ENCODE measurements at places on chromosomes 2 and 18. TPM values are rescaled to one million over a fixed set of nuclear protein-coding genes. Genes with fewer than 3 reads are reported as not detected.
A peak's percentile ranks its signal among the peaks of the same experiment; 100 is the strongest.

TCF23 gene
- polyA plus RNA-seq = 0.12 TPM

NCKAP1 gene
- polyA plus RNA-seq = 116 TPM

PDCL3 gene
- 27.8 TPM for polyA plus RNA-seq

OXER1 gene
- 6.5 TPM for polyA plus RNA-seq

ALPG gene
- polyA plus RNA-seq = 0.12 TPM

SERPINB13 gene
- not detected for polyA plus RNA-seq

SP140 gene
- polyA plus RNA-seq = 0.74 TPM

GRCh38 chr18:76260941-76261472 is 234.0 kb downstream of the ZNF516 start:
- no peak for DNase-seq

DNA sequence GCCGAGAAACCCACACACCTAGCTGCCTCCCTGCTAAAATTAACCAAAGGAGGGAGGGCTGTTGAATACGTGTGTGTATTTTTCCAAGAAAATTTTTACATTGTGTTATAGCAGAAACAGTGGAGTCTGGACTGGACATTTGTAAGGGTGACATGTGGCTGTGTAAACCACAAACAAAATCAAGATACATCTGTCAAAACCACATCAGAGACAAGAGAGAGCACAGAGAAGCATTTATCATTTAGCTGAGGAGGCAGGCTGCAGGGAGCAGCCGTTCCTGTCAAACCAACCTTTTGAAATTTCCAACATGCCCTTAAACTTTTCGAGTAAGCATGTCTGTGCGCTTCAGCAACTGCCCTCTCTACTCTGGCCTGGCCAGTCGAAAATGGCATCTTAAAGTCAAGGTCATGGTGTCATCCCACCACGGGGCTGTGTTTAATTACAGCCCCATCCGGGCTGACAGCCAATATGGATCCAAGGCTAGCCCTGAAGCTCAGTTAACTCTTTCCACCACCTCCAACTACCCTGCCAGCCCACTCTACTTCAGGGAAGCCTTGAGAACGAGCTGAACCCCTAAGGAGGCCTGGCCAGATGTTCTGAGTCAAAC is 8.4 kb downstream of the BCL11A start:
- DNase-seq = no peak

GRCh38 chr18:26555804-26556553 is 7.6 kb upstream of the KCTD1 start:
- DNase-seq = no peak

DNA sequence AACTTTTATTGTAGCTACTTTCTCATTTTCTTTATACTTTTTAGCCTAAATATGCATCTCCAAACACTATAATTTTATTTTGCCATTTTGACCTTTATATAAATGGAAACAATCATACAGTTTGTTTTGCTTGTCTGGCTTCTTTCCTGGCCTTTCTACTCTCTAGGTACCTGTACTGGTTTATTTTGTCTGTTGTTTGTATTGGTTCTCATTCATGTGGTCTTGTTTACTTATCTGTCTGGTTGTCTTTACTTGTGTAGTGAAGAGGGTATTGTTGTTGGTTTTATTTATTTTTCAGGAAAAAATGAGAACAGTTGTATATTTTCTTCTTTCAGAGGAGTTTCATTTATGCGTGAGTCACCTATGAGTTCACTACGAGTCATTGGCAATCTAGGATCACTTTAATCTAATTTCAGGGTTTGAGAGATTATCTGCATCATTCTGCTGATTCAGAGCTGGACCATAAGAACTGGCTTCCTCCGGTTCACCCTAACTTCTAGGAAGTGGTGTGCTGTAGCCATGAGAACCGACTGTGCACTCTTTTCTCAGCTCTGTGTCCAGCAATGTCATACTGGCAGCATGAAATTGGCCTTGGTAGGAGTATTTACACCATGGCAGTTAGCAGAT is 33.1 kb upstream of the HDAC4 start:
- DNase-seq = no peak

GRCh38 chr2:79929624-79930023 is 374.9 kb downstream of the LRRTM1 start:
- DNase-seq = no peak

- DNase-seq = peak; percentile 9
These were observed 223.3 kb downstream of the CNTNAP5 start for GRCh38 chr2:124248386-124248785.

DNA sequence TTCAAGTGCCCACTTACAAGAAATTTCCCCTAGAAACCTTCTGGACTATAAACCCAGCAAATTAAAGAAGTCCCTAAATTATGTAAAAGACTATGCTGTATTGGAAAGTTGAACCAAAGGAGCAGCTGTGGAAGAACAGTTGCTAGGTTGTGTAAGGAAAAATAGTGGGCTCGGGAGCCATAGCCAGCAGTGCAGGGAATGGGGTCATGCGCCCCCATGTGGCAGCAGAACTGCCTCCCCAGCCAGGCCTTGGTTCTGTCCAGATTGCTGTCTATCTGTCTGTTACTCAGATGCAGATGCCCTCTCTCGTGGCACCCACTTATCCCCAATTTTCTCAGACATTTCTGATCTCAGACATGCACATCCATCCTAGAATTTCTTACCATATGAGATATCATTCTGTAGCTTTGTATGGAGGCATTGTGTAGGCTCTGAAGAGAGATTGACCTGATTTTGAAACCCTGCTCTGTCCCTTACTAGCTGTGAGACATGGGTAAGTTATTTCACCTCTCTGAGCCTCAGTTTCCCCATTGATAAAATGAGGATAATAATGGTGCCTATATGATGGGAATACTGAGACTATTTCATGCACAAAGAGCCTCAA is 258.3 kb downstream of the SS18 start:
- peak; percentile 42 for DNase-seq

- no peak for DNase-seq
These were observed 68.2 kb downstream of the PIKFYVE start for GRCh38 chr2:208334230-208334629.

DNA sequence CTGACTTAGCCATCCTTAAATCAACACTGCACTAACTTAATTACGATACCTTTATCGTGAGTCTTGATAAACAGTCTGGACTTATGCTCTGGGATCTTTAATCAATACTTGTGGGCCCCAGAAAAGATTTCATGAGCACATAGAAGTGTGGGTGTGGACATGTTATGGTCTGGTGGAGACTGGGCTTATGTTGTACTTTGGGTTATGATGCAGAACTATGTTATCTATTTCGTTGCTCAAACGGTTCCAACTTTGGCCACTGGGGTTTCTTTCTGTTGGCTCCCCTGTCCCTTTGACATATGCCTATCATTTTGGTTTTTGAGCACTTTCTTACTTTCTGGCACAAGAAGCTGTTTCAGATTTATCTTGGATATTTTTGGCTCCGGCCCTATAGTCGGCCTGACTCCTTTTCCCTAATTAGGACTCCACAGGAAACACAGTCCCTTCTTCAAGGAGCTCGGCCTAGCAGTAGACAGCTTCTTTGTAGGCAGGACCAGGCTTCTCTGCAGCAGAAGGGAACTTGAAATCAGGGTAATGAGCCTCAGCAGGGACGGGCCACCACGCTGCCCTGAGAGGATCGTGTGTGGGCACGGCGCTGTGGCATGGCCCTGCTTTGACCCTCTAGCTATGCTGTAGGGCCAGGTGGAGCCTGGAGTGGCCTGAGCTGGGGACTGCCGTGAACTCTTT is 54.6 kb upstream of the TXNDC2 start:
- DNase-seq = no peak

DNA sequence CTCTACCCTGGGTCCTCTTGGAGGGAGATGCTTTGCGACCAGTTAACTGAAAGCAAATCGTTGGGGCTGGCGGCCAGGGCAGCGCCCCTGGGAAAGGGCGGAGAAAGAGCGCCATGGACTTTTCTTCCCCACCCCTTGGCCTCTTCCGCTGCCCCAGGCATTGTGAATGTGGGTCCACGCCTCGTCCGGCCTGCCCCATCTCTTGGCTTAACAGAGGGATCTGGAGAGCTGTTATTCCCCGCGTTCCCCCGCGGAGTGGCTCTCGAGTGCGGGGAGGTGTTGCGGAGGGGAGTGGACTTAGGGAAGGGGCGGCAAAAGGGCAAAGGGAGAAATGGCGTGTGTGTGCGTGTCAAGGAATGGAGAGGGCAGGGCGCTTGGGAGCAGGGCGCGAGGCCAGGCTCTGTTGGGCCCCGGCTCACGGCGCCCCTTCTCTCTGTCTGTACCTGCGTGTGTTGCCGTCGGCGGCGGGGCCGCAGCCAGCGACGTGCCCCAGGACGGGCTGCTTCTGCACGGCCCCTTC is 6.6 kb downstream of the EMX1 start:
- DNase-seq = no peak

DNA sequence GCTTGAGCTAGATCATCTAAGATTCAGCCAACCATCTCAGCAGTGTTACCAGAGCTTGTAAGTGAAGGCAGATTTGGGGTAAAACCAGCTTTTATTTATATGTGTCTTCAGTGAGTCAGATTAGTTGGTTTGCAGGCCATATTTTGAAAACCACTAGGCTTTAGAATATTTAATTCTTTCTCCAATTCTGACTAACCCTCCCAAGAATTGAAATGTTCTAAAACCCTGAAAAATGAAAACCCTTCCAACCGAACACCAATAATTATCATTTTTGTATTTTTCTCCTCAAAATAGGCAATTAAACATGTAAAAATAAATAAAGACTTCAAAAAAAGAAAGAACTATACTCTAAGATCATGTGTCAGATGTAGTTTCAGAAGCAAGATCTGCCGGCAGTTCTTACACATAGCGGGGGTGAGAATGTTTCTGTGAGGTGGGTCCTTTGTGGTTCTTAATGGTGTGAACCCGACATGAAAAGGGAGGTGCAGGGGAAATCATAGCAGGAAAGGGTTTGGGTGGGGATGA is 14.2 kb downstream of the PLEK start:
- DNase-seq = no peak
